Psoas muscle (tissue), 8 donors: ENCODE measurements at places on chromosomes 3 and 15. TPM values are rescaled to one million over a fixed set of nuclear protein-coding genes. Genes with fewer than 3 reads are reported as not detected.

- DNase-seq, result peak; percentile 93
- H3K4me3 ChIP-seq, result no peak overlapping the region
- H3K36me3 ChIP-seq, result no peaks in the 10 kb centered on the region
Measured at GRCh38 chr15:100284701-100285100, 57.1 kb downstream of the ADAMTS17 start.

DNA sequence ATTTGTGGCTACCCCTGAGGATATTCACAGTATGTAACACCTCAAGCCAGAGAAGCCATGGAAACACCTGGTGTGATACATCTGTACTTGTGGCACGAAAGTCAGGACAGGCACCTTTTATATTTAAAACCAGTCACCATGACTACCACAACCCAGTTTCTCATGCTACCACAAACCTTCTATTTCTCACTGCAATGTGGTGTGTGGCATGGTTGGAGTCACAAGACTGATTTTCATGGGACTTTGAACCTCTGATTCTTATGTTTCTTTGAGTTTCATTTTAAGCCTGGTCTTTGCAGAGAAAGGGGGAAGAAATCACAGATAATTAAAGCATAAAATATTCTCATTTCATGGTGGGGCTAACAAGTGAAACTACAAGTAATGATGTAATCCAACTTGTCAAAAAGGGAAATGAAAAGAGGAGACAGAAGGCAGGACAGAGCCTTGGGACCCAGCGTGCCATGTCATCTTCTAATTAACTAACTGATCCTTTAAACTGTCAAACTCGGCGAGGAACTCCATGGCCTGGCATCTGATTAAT is 175.9 kb downstream of the PDZRN3 start:
- H3K27ac ChIP-seq, result no peak overlapping the region
- H3K27me3 ChIP-seq, result no peaks in the 10 kb centered on the region
- peaks cover 23% of the 10 kb centered on the region for H3K4me1 ChIP-seq
- no peak for DNase-seq
- no peaks in the 10 kb centered on the region for H3K36me3 ChIP-seq
- H3K4me3 ChIP-seq, result no peak overlapping the region

- H3K36me3 ChIP-seq, result no peaks in the 10 kb centered on the region
- H3K4me1 ChIP-seq, result no peaks in the 10 kb centered on the region
- no peaks in the 10 kb centered on the region for H3K27me3 ChIP-seq
- H3K4me3 ChIP-seq, result no peak overlapping the region
- no peak for DNase-seq
Measured at GRCh38 chr3:70849911-70850699, 537.7 kb upstream of the MDFIC2 start.

GRCh38 chr15:82060817-82061216 is 15.0 kb upstream of the MEX3B start:
- no peak overlapping the region for H3K4me3 ChIP-seq
- H3K4me1 ChIP-seq, result no peaks in the 10 kb centered on the region
- H3K27me3 ChIP-seq, result peaks cover 12% of the 10 kb centered on the region
- no peak for DNase-seq
- H3K36me3 ChIP-seq, result no peaks in the 10 kb centered on the region

Gene ANKRD63
- total RNA-seq, result not detected

DNA sequence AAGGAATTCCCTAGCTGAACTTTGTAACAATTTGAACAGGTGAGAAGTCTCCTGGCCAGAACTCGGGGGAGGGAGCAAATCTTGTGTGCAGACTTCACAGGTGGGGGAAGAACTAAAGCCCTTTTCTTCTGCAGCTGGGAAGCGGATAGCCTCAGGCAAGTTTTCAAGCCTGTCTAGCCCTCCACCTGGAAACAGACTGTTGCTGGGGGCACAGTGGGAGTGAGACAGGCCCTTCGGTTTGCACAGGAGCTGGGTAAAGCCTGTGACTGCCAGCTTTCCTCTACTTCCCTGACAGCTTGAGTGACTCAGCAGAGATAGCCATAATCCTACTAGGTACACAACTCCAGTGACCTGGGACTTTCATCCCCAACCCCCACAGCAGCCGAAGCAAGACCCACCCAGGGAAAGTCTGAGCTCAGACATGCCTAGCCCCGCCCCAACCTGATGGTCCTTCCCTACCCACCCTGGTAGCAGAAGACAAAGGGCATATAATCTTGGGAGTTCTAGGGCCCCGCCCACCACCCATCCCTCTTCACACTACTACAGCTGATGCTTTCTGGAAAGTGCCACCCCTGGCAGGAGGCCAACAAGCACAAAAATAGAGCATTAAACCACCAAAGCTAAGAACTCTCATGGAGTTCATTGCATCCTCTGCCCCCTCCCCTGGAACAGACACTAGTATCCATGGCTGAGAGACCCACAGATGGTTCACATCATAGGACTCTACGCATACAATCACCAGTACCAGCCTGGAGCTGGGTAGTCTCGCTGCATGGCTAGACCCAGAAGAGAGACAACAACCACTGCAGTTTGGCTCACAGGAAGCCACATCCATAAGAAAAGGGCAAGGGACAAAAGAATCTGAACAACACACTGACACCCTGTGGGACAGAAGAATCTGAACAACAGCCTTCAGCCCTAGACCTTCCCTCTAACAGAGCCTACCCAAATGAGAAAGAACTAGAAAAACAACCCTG is 479.0 kb downstream of the RAP2B start:
- DNase-seq, result no peak
- no peaks in the 10 kb centered on the region for H3K27me3 ChIP-seq
- H3K36me3 ChIP-seq, result no peaks in the 10 kb centered on the region
- H3K4me1 ChIP-seq, result no peaks in the 10 kb centered on the region

DNA sequence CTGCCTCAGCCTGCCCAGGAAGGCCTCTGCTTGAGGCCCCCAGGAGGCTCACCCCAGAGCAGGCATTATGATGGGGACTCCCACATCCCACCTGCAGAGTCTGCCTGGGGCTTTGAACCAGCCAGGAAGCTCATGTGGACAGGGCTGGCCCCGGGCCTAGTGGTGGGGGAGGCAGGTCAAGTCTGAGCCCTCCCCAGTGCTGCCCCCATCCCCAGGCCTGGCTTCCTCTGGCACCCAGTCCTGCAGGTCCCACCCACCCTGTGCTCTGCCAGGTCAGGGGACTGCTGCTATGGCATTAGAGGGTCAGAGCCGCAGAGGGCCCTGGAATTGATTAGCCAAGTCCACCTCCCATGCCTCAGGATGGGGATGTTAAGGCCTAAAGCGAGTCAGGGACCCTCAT is 17.6 kb upstream of the VPS33B start:
- H3K36me3 ChIP-seq, result no peaks in the 10 kb centered on the region
- no peaks in the 10 kb centered on the region for H3K27me3 ChIP-seq
- DNase-seq, result no peak
- H3K4me1 ChIP-seq, result no peaks in the 10 kb centered on the region
- no peak overlapping the region for H3K4me3 ChIP-seq

GRCh38 chr15:77057072-77057471 is 13.8 kb downstream of the TSPAN3 start:
- H3K27me3 ChIP-seq, result no peaks in the 10 kb centered on the region
- H3K36me3 ChIP-seq, result peaks cover 21% of the 10 kb centered on the region
- DNase-seq, result no peak
- H3K27ac ChIP-seq, result no peak overlapping the region
- H3K4me1 ChIP-seq, result peaks cover 71% of the 10 kb centered on the region
- no peak overlapping the region for H3K4me3 ChIP-seq

Gene GABRR3
- total RNA-seq, result not detected

Gene PAQR5
- 0.08 TPM for total RNA-seq

- H3K4me1 ChIP-seq, result no peaks in the 10 kb centered on the region
- H3K27me3 ChIP-seq, result no peaks in the 10 kb centered on the region
- H3K36me3 ChIP-seq, result no peaks in the 10 kb centered on the region
- no peak overlapping the region for H3K4me3 ChIP-seq
- DNase-seq, result no peak
Measured at GRCh38 chr3:157420606-157421130, 16.0 kb upstream of the PTX3 start.

Gene TTC21A
- 0.92 TPM for total RNA-seq

Gene UROC1
- total RNA-seq, result not detected

Gene HHATL
- 276 TPM for total RNA-seq

Gene ZNF621
- total RNA-seq, result 9.1 TPM

DNA sequence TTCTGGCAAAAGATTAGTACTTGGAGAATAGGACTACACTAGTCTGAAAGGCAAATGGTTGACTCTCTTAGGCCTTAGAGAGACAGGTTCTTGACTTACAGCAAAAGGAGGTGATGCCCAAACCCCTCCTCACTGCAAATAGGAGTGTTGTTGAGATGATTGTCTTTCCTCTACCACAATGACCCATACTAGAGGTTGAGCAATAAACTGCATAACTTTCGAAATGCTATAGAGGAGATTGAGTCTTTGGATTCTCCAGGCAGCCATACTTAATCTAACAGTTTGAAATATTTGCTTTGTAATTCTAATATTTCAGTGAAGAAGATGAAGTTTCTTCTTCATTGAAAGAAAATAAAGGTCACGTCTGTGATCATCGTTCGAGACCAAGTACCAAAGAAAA is 498.5 kb upstream of the GBE1 start:
- no peak overlapping the region for H3K27ac ChIP-seq
- H3K4me3 ChIP-seq, result no peak overlapping the region
- DNase-seq, result no peak

GRCh38 chr3:49930168-49930690 is 618 bp upstream of the MON1A start:
- DNase-seq, result no peak
- peak overlapping the region; percentile 84 for H3K4me3 ChIP-seq
- H3K4me1 ChIP-seq, result peaks cover 22% of the 10 kb centered on the region
- H3K27me3 ChIP-seq, result no peaks in the 10 kb centered on the region
- H3K27ac ChIP-seq, result peak overlapping the region; percentile 93

Gene RBMS3
- total RNA-seq, result 23.5 TPM

Gene TRIM59
- total RNA-seq, result 0.20 TPM

Gene GP9
- total RNA-seq, result not detected

GRCh38 chr3:162842549-162843216 is 1346.1 kb downstream of the OTOL1 start:
- H3K27ac ChIP-seq, result no peak overlapping the region
- H3K4me1 ChIP-seq, result no peaks in the 10 kb centered on the region
- H3K36me3 ChIP-seq, result no peaks in the 10 kb centered on the region
- H3K27me3 ChIP-seq, result no peaks in the 10 kb centered on the region

GRCh38 chr3:15345608-15346137 is 13.3 kb upstream of the SH3BP5 start:
- H3K36me3 ChIP-seq, result no peaks in the 10 kb centered on the region
- peaks cover 5% of the 10 kb centered on the region for H3K4me1 ChIP-seq
- no peak overlapping the region for H3K4me3 ChIP-seq

Gene AGBL1
- total RNA-seq, result 6.6 TPM

DNA sequence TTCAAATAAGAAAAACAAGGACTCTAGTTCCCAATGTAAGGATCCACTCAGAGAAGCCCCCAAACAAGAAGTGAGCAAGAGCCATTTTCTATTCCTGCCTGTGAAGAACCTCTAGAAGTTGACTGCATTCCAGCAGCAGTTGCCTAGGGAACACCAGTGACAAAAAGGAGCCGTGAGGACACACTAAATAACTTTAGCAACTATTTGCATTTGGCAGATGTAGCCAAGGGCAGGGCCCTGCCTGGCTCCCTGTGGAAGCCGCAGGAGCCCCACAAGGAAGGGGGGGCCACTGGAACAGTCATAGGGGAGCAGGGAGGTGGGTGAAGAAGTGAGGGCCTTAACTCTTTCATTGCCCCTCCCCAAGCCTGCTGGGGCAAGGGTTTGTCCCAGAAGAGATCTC is 470.2 kb upstream of the PROK2 start:
- no peak for DNase-seq
- H3K36me3 ChIP-seq, result no peaks in the 10 kb centered on the region
- H3K4me1 ChIP-seq, result no peaks in the 10 kb centered on the region
- H3K4me3 ChIP-seq, result no peak overlapping the region
- H3K27me3 ChIP-seq, result no peaks in the 10 kb centered on the region

Gene PRR20G
- total RNA-seq, result not detected

Gene TTLL13
- not detected for total RNA-seq

DNA sequence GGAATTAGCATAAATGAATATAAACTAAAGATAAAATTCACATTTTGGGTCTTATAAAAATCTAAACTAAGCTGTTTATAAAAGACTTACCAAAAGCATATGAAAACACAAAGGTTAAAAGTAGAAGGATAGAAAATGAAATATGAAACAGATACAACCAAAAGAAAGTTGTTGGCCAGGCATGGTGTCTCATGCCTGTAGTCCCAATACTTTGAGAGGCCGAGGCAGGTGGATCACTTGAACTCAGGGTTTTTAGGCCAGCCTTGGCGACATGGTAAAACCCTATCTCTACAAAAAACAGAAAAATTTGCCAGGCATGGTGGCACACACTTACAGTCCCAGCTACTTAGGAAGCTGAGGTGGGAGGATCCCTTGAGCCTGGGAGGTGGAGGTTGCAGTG is 51.0 kb downstream of the CPA3 start:
- no peak overlapping the region for H3K27ac ChIP-seq
- H3K27me3 ChIP-seq, result no peaks in the 10 kb centered on the region
- DNase-seq, result no peak
- H3K4me3 ChIP-seq, result no peak overlapping the region
- H3K36me3 ChIP-seq, result no peaks in the 10 kb centered on the region
- H3K4me1 ChIP-seq, result no peaks in the 10 kb centered on the region

GRCh38 chr3:191296041-191296541 is 33.1 kb upstream of the CCDC50 start:
- no peaks in the 10 kb centered on the region for H3K36me3 ChIP-seq
- H3K4me3 ChIP-seq, result no peak overlapping the region
- DNase-seq, result no peak
- H3K27ac ChIP-seq, result no peak overlapping the region

DNA sequence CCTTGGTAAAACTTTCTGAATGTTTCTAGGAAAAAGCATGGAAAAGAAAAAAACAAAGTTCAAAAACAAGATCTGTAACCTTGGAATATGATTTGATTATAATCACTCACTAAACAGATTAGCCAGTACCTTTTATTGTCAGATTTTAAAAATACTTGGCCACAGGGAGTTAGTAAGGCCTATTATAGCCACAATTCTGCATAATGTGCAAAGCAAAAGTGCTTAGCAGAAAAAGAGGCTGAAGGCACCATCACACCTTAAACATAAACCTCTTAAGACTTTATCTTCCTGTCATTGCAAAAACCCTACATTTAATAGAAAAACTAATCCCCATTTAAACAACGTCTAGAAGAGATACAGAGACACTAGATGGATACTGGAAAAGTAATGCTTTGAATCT is 41.8 kb downstream of the CHSY1 start:
- H3K27me3 ChIP-seq, result no peaks in the 10 kb centered on the region
- no peak for DNase-seq
- no peaks in the 10 kb centered on the region for H3K36me3 ChIP-seq
- peaks cover 36% of the 10 kb centered on the region for H3K4me1 ChIP-seq
- no peak overlapping the region for H3K4me3 ChIP-seq

- no peaks in the 10 kb centered on the region for H3K27me3 ChIP-seq
- no peaks in the 10 kb centered on the region for H3K36me3 ChIP-seq
- no peaks in the 10 kb centered on the region for H3K4me1 ChIP-seq
Measured at GRCh38 chr15:100987143-100987542, 68.0 kb downstream of the LRRK1 start.

Gene CCR5
- total RNA-seq, result 0.52 TPM

DNA sequence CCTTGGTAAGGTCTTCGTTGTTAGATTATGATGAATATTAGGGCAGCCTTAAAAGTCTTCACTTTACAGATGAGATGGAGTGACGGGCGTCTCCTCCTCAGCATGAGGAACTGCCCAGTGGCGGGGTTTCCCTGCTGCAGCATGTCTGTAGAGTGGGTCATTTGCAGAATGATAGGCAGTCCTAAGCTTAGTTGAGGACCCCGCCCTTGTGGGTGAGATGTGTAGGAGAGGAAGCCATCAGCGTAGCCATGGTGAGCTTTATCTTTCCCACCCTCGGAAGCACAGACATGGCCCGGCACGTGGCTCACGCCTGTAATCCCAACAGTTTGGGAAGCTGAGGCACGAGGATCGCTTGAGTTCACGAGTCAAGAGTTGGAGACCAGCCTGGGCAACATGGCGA is 877 bp downstream of the NIT2 start:
- peaks cover 18% of the 10 kb centered on the region for H3K36me3 ChIP-seq
- H3K4me1 ChIP-seq, result peaks cover 8% of the 10 kb centered on the region
- no peaks in the 10 kb centered on the region for H3K27me3 ChIP-seq
- H3K27ac ChIP-seq, result peak overlapping the region; percentile 92
